Testis (tissue), 5 donors: ENCODE measurements at places on chromosomes 13 and 19. TPM values are rescaled to one million over a fixed set of nuclear protein-coding genes. Genes with fewer than 3 reads are reported as not detected.

Gene ZNF66
- total RNA-seq, result 16.1 TPM

DNA sequence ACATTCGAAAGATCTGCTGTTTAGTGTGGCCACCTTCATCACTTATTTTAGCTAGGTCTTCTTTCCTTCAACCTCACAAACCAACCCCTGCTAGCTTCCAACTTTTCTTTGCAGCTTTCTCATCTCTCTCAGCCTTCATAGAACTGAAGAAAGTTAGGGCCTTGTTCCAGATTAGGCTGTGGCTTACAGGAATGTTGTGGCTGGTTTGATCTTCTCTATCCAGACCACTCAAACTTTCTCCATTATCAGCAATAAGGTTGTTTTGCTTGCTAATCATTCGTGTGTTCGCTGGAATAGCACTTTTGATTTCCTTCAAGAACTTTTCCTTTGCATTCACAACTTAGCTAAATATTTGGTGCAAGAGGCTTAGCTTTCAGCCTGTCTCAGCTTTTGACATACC, 44.7 kb downstream of the CARS2 start:
- DNase-seq, result no peak
- no peak overlapping the region for H3K4me3 ChIP-seq
- H3K27ac ChIP-seq, result no peak overlapping the region
- no peaks in the 10 kb centered on the region for H3K36me3 ChIP-seq
- no peaks in the 10 kb centered on the region for H3K27me3 ChIP-seq

Gene CGB2
- total RNA-seq, result 3.6 TPM

DNA sequence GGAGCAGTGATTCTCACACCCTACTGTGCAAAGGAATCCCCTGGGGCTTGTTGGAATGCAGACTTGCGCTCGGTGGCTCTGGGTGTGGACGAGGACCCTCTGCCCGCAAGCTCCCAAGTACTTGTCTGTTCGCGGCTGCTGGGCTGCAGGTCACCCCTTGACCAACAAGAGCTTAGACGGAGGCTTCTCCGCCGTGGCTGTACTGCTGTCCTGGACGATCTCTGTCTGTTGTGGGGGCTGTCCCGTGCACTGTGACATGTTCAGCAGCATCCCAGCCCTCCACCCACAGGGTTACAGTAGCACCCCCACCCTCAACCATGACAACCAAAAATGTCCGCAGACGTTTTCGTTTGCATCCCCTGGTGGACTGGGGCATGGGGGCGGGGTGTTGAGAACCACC, 22.9 kb upstream of the SLC15A1 start:
- DNase-seq, result no peak
- H3K4me1 ChIP-seq, result no peaks in the 10 kb centered on the region
- no peak overlapping the region for H3K4me3 ChIP-seq
- no peaks in the 10 kb centered on the region for H3K27me3 ChIP-seq
- H3K27ac ChIP-seq, result no peak overlapping the region

- peak; percentile 89 for DNase-seq
- H3K27me3 ChIP-seq, result no peaks in the 10 kb centered on the region
- H3K36me3 ChIP-seq, result no peaks in the 10 kb centered on the region
- no peaks in the 10 kb centered on the region for H3K4me1 ChIP-seq
These were observed 816.9 kb upstream of the SLC10A2 start for GRCh38 chr13:103883164-103883563.

Gene ZNF525
- total RNA-seq, result 18.8 TPM

- H3K4me1 ChIP-seq, result peaks cover 11% of the 10 kb centered on the region
- no peaks in the 10 kb centered on the region for H3K27me3 ChIP-seq
- H3K36me3 ChIP-seq, result no peaks in the 10 kb centered on the region
- no peak overlapping the region for H3K4me3 ChIP-seq
These were observed 18.4 kb downstream of the EPN1 start for GRCh38 chr19:55693336-55693974.

DNA sequence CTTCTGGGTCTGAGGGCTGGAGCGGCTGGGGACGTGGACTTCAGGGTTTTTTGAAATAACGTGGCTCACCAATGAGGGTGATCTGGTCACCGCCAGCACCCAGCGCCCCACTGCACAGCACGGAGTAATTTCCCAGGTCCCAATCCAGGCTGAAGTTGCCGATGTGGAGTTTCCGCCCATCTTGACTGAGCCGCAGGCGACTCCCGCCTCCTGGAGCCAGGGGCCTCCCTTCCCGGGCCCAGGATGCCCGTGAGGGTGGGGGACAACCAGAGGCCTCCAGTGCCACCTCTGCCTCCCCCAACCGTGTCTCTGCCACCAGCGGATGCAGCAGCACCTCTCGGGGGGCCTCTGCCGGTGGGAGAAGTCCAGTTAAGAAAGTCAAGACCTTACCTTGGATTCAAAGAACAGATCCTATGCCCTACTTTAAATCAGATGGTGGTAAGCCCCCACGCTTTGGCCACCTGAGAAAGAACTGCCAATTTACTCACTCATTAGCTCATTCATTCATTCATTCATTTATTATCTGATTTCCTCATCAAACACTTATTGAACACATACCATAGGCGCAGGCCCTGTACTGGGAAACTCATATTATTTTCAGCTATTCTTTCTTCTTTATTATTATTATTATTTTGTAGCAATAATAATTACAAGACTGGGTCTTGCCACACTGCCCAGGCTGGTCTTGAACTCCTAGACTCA, 3.9 kb downstream of the VSIG10L start:
- no peak for DNase-seq
- no peaks in the 10 kb centered on the region for H3K4me1 ChIP-seq
- no peak overlapping the region for H3K27ac ChIP-seq

GRCh38 chr13:93505104-93505952, 278.7 kb downstream of the GPC6 start:
- no peak overlapping the region for H3K27ac ChIP-seq
- H3K36me3 ChIP-seq, result no peaks in the 10 kb centered on the region
- no peak overlapping the region for H3K4me3 ChIP-seq
- no peak for DNase-seq
- H3K4me1 ChIP-seq, result no peaks in the 10 kb centered on the region

- H3K4me1 ChIP-seq, result peaks cover 10% of the 10 kb centered on the region
- no peaks in the 10 kb centered on the region for H3K27me3 ChIP-seq
- no peak overlapping the region for H3K4me3 ChIP-seq
- H3K27ac ChIP-seq, result no peak overlapping the region
- DNase-seq, result no peak
These were observed 317.3 kb downstream of the ZNF536 start for GRCh38 chr19:30689474-30689873.

Gene RCBTB1
- 32.8 TPM for total RNA-seq

Gene PSG4
- total RNA-seq, result not detected

DNA sequence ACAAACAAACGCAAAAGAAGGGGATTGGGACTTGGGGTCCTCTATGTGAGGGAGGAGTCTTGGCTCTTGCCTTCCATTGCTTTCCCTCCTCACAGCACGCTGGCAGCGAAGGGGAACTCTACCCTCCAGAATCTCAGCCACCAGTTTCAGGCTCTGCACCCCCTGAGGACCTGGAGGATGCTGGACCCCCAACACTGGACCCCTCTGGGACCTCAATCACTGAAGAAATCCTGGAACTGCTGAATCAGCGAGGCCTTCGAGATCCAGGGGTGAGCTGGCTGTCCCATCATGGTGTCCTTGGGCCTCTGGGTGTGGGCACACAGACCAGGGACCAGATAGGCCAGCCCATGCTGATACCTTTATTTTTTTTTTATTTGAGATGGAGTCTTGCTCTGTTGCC, 9.6 kb downstream of the PLEKHG2 start:
- no peaks in the 10 kb centered on the region for H3K4me1 ChIP-seq
- no peaks in the 10 kb centered on the region for H3K36me3 ChIP-seq
- H3K4me3 ChIP-seq, result no peak overlapping the region
- H3K27me3 ChIP-seq, result no peaks in the 10 kb centered on the region
- no peak overlapping the region for H3K27ac ChIP-seq

DNA sequence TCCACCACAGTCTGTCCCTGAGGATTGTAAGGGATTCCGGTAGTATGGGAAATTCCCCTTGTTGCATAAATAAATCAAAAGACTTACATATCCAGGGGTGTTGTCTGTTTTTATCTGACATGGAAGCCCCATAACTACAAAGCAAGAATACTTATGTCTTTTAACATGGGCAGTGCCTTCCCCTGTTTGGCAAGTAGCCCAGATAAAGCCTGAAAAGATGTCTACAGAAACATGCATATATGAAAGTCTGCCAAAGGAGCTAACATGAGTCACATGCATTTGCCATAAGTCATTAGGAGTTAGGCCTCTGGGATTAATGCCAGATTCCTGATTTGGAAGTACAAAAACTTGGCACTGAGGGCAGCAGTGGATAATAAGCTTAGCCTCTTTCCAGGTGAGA, 62.1 kb downstream of the ZNF737 start:
- H3K36me3 ChIP-seq, result no peaks in the 10 kb centered on the region
- no peaks in the 10 kb centered on the region for H3K27me3 ChIP-seq
- no peak overlapping the region for H3K4me3 ChIP-seq
- H3K4me1 ChIP-seq, result no peaks in the 10 kb centered on the region
- H3K27ac ChIP-seq, result no peak overlapping the region
- no peak for DNase-seq
